Type B pancreatic cell (in vitro differentiated cells): ENCODE measurements at places on chromosomes 3 and 15.

GRCh38 chr3:100637197-100637631 is 27.8 kb downstream of the ADGRG7 start:
- H3K27ac ChIP-seq = no peak overlapping the region
- H3K36me3 ChIP-seq = no peaks in the 10 kb centered on the region
- no peak for DNase-seq
- H3K4me3 ChIP-seq = no peak overlapping the region
- H3K27me3 ChIP-seq = no peaks in the 10 kb centered on the region

- H3K27me3 ChIP-seq = no peaks in the 10 kb centered on the region
- H3K36me3 ChIP-seq = peaks cover 2% of the 10 kb centered on the region
- peaks cover 28% of the 10 kb centered on the region for H3K4me1 ChIP-seq
- DNase-seq = no peak
Observed at GRCh38 chr15:99616773-99617342, 51.1 kb downstream of the MEF2A start.

DNA sequence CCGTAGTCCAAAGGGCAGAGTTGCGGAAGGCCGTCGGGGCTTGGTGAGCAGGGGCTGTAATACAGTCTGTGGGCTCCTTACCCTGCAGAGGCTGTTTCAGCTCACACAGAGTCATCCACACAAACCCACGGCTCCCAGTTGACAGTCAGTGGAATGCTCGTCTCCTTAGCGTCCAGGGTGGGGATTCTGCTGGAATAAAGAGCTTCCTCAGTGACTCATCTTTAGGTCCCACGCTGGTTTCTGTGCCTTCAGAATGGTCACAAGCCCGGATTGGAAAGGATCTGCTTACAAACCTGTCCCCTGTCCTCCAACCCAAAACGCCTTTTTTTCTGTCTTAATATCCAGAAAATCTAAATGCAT is 201.3 kb upstream of the TPM1 start:
- peaks cover 51% of the 10 kb centered on the region for H3K36me3 ChIP-seq
- H3K4me3 ChIP-seq = no peak overlapping the region
- no peaks in the 10 kb centered on the region for H3K27me3 ChIP-seq
- peaks cover 33% of the 10 kb centered on the region for H3K4me1 ChIP-seq
- DNase-seq = no peak

DNA sequence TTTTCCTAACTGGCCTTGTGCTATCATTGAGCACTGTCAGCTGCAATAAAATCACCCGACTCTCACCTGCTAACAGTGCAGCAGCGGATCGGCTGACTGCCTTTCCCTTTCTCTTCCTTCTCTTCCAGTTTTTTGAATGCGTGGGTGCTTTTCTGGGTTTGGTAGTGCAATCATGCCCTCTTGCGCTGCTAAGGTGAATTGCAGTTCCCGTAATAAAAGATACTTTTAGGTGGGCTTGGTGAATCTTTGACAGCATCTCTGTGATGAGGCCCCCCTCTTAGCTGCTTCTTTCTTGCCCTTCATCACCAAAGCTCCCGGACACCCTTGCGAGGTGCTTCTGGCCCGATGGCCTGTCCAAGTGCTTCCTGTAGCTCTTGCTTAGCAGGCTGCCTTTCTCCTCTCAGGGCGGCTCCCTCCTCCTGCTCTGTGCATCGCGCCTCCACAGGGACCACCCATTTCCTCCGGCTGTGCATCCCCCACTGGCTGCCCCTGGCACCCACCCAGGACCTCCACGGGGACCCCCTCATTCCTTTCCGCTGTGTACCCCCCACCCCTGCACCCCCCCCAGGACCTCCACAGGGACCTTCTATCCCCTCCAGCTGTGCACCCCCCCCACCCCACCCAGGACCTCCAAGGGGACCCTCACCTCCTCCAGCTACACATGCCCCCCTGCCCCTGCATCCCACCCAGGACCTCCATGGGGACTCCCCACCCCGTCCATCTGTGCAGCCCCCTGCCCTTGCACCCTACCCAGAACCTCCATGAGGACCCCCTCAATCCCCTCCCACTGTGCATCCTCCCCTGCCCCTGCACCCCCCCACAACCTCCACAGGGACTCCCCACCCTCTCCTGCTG is 50.8 kb upstream of the RPL32 start:
- H3K4me3 ChIP-seq = no peak overlapping the region
- H3K4me1 ChIP-seq = peaks cover 37% of the 10 kb centered on the region
- no peak for DNase-seq
- no peak overlapping the region for H3K27ac ChIP-seq
- no peaks in the 10 kb centered on the region for H3K36me3 ChIP-seq

DNA sequence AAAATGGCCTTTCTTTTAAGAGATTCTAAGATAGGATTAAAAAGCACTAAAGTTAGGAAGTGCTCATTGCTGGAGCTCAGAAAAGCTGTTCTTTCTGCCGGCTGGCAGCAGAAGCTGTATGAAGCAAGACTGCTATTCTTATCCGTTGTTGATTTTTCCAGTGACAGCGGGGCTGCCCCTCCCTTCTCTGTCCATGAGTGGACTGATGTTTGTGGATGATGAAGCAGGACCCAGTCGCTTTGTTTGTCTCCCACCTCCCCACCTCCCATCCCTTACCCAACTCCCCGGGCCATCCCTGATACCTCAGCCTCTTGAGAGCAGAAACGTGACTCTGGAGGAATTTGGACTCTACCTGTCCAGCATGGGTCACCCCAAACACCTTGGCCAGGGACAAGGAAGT is 10.3 kb upstream of the MUSTN1 start:
- no peak overlapping the region for H3K27ac ChIP-seq
- no peak for DNase-seq
- no peak overlapping the region for H3K4me3 ChIP-seq
- peaks cover 9% of the 10 kb centered on the region for H3K36me3 ChIP-seq
- peaks cover 7% of the 10 kb centered on the region for H3K4me1 ChIP-seq

DNA sequence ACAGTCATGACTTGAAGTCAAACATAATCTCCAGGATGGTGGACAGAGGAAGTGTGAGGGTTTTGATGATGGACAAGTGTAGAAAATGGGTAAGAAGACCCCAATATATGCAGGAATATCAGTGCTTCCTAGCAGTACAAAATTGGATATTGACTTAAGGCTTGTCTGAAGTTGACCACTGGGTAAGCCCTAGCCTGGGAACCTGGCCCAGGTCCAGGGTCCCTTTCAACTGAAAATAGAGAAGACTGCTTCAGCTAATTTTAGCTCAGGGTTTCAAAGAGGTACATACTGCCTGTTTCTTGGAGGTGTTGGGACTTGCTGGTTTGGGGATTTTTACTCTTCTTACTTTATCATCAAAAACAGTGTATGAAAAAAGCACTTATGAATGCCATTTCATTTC is 4.7 kb downstream of the NR1D2 start:
- peaks cover 3% of the 10 kb centered on the region for H3K27me3 ChIP-seq
- H3K36me3 ChIP-seq = peaks cover 16% of the 10 kb centered on the region
- no peak for DNase-seq
- H3K4me1 ChIP-seq = peaks cover 51% of the 10 kb centered on the region
- H3K27ac ChIP-seq = peak overlapping the region; percentile 49

- no peak overlapping the region for H3K4me3 ChIP-seq
- peaks cover 21% of the 10 kb centered on the region for H3K36me3 ChIP-seq
- H3K4me1 ChIP-seq = peaks cover 13% of the 10 kb centered on the region
- H3K27ac ChIP-seq = no peak overlapping the region
- no peaks in the 10 kb centered on the region for H3K27me3 ChIP-seq
Observed at GRCh38 chr15:80562033-80562432, 133.1 kb upstream of the ABHD17C start.

GRCh38 chr3:127853681-127854080 is 31.4 kb upstream of the MGLL start:
- no peak for DNase-seq
- no peak overlapping the region for H3K27ac ChIP-seq
- no peak overlapping the region for H3K4me3 ChIP-seq
- H3K4me1 ChIP-seq = peaks cover 2% of the 10 kb centered on the region

DNA sequence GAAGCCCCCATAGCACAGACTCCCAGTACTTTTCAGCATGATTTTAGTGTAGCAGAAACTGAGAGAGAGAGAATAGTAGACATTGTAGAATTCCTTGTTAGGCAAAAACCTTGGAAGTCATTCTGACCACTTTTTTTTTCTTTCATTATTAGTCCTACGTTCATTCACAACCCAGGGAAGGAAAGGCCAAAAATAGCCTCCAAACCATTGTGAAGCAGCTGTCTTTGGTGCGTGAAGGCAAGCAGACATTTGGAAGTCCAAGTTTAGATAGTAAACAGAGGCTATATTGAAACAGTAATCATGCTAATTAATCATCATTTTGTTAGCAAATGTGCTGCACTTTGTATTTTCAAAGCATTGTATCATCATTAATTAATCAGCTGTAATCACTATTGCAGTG is 34.5 kb downstream of the CCDC54 start:
- H3K4me1 ChIP-seq = peaks cover 5% of the 10 kb centered on the region
- H3K27me3 ChIP-seq = no peaks in the 10 kb centered on the region
- H3K36me3 ChIP-seq = no peaks in the 10 kb centered on the region

- no peaks in the 10 kb centered on the region for H3K36me3 ChIP-seq
- no peak for DNase-seq
- no peak overlapping the region for H3K27ac ChIP-seq
- no peak overlapping the region for H3K4me3 ChIP-seq
- H3K4me1 ChIP-seq = peaks cover 4% of the 10 kb centered on the region
- no peaks in the 10 kb centered on the region for H3K27me3 ChIP-seq
Observed at GRCh38 chr3:156102267-156102931, 18.0 kb upstream of the KCNAB1 start.

DNA sequence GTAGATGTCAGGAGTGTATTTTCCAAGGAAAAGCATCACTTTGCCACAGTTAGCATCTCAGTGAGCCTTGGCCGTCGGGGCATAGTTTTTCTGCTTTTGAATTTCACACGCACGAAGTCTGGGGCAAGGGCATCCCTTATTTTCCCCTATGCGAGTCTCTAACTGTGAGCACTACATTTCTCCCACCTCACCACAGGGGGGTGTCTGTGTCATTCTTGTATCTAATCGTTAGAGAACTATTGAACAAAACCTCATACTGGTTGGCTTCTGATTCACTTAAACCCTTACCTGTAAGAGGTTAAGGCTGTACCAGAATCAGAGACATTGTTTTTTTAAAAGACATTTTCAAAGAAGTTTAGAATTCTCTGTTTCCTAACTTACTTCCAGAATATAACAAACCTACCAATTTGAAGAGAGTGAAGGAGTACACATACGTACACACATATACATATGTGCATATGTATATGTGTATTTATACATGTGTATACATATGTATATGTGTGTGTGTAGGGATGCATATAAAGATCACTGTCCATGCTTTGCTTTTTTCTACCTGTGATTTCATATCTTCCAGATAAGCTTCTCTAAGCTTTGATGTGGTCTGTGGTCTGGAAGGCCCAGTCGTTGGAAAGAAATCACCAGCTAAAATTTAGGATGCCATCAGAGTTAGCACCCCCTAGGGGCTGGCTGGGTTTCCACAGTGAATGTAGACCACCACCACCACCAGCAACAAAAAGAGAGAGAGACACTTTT is 49.4 kb downstream of the MYZAP start:
- H3K4me1 ChIP-seq = no peaks in the 10 kb centered on the region
- no peak overlapping the region for H3K4me3 ChIP-seq
- no peaks in the 10 kb centered on the region for H3K36me3 ChIP-seq
